ENCODE measurements at places on chromosomes 4 and X.

DNA sequence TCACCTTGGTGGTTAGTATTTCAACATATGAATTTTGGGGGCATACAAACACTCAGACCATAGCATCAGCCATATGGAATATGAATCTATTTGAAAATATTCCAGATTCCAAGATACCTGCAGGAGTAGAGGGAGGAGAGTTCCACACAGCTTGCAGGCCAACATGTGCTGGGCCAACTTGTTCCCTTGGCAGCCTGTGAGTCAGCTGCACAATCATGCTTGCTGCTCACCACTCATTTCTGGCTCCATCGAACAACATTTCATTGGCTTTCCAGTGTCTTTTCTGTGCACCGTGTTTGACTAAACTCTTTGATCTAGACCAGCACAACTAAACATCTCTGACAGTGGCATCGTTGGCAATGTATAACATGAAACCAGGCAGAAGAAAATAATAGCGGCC is 282.5 kb upstream of the RASGEF1B start:
- no peak for DNase-seq

- DNase-seq = no peak
These were observed 912.5 kb upstream of the TENM3 start for GRCh38 chr4:181330654-181331201.

- no peak for DNase-seq
These were observed 35.7 kb upstream of the GABRQ start for GRCh38 chrX:152601848-152602616.

DNA sequence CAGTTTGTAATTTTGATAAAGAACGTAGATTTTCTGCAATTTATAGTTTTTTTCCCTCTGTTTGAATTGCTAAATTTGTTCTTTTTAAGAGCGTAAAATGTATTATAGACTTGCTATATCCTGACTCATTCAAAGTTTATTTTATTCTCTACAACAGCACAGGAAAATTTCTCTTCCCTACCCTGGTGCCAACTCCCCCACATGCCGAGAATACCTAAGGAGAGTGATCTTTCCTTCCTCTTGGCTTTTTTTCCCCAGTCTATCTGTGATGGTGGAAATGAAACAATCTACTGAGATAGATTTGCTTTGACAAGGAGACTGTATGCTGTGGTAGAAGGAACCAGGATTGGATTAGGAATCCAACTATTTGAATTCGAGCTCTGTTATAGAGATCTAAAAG is 271.6 kb downstream of the TLL1 start:
- no peak for DNase-seq

- DNase-seq = no peak
These were observed 100.7 kb upstream of the AMOT start for GRCh38 chrX:112941209-112941837.

GRCh38 chr4:154490583-154491340 is 837 bp downstream of the DCHS2 start:
- no peak for DNase-seq

DNA sequence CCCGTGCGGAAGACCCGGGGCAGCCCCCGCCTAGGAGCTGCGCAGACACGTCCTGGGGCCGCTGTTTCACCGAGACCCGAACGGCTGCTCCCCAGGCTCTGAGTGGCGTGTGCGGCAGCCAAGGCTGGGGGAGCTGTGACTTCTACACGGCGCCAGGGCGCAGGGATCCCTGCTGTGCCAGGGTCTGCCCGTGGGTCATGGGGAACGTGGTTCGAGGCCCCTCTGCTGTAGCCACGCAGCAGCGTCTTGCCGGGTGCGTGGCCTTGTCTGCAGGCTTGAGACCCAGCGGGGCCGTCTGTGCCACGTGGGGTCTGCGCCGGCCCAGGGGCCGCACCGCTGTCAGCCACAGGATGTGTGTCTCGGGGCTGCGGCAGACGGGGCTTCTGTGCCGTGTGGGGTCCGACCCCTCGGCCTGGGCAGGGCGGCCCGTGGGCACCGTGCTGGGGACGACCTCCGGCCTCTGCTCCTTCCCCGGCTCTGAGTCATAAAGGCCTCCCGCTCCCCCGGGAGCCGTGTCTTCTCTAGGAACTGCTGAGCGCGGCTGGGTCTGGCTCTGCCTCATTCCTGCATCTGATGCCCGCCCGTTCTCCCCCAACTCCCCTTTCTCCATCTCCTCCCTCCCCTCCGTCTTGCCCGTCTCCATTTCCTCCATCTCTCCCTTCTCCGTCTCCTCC is 12.7 kb upstream of the GTPBP6 start:
- no peak for DNase-seq
